ENCODE measurements at places on chromosomes 2 and 18.

DNA sequence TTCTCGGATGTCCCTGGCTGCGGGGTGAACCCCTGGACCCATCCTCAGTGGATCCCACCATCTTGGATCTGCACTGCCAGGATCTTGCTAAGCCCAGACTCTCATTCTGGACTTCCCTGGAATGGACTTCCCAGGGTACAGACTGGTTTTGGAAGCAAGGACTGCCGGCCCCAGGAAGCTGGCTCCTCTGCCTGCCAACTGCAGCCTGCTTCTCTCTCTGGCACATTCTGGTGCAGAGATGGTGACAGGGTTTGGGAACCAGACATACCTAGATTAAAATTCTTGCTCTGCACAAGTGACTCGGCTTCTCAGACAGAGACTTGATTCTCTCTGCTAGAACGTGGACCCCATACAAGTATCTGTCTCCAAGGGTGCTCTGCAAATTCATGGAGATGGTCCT, 29.4 kb downstream of the ACKR3 start:
- DNase-seq: no peak

DNA sequence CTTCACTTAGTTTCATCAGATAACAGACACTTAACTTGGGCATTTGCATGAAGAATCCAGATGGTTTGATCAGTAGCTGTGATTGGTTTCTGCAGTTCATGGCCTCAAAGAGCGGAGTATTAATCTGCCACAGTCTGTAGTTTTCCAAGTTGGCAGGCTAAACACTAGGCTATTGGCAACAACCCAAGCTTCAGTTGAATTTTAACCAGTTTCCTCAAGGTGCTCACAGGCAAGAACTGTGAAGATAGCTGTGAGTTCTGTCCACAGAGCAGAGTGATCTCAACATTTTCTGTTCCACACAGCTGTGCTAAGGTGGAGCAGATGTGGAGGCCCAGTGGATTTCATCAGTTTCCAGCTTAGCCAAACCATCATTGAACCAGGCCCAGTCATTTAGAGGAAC, 469.5 kb upstream of the LINC00305 start:
- DNase-seq: no peak

- DNase-seq: no peak
Measured at GRCh38 chr2:109392816-109393661, 220.7 kb downstream of the SEPTIN10 start.

GRCh38 chr18:58567453-58568196, 61.3 kb downstream of the ALPK2 start:
- DNase-seq: no peak

DNA sequence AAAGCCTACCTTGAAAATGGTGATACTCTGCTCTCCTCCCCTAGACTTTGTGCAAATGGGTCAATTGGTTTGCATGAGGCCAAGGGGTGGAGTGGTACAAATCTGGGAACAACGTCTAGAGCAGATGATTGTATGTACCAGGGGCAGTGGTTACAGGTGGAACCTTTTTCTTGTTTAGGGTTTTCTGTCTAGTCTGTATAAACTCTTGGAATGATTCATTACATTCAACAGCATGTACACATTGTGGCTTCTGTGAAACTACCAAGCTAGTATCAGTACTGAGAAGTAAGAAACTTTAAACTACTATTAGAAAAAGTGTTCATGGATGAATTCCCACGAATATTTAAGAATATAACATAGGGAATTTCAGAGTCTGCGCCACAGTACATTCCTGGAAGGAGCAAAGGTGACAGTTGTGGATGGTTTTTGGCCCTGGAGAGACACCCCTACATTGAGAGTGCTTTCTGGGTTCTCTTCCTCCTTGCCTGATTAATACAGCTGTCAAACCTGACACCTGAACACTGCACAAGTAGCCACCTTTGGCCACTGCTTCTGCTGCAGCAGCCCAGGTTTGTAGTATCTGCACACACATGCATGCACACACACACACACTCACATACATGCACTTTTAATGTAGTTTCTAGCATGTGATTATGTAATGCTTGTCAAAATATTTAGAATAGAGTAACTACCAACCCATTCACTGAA, 30.0 kb downstream of the CFAP221 start:
- DNase-seq: no peak

- no peak for DNase-seq
Measured at GRCh38 chr2:215880970-215881369, 132.4 kb downstream of the MREG start.

DNA sequence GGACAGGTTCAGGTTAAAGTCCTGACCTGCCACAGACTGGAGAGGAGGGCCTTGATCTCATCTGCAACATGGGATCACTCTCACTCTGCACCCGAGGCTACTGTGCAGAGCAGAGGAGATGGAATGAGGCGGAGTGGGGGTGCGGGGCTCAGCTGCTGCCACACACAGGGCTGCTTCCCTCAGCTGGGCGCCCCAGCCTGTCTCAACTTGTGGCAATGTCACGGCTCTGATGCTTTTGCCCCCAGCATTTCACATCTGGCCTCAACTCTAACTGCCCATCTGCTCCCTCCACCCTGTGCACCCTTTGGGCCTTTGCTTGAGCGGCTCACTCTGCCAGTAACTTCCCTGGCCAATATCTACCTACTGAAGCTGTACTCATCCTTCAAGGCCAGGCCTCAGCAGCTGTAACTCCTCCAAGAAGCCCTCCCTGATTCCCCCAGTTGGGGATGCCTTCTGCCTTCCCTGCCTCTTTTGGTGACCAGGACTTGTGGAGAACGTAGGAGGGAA, 70.3 kb downstream of the POLR1A start:
- peak; percentile 93 for DNase-seq

DNA sequence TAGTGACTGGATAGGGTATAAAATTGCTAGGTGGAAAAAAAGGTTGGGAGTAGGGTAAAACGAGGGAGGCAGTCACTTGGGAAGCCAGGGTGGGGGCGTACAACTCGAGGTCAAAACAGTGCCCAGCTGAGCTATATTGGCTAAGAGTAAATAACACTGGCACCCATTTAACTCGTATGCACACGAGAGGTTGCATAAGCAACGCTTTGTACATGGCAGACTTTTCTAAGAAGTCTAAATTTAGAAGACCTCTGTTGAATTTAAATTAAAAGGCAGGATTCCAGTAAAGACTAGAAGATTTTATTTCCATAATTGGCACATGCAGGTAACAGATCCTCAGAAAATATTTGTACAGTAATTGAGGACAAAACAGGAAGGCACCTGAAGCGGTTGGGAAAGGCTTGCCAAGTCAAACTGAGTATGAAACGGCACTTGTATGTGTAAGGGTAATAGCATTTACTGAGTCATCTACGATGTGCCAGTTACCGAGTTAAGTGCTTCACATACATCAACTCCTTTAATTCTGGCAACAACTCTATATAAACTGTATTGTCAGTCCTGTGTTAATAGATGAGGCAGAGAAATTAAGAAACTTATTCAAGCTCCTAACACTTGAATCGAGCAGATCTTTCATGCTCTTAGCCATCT, 1.4 kb upstream of the MALT1 start:
- DNase-seq: no peak

GRCh38 chr18:80023173-80023572, 11.1 kb upstream of the RBFA start:
- DNase-seq: peak; percentile 2

DNA sequence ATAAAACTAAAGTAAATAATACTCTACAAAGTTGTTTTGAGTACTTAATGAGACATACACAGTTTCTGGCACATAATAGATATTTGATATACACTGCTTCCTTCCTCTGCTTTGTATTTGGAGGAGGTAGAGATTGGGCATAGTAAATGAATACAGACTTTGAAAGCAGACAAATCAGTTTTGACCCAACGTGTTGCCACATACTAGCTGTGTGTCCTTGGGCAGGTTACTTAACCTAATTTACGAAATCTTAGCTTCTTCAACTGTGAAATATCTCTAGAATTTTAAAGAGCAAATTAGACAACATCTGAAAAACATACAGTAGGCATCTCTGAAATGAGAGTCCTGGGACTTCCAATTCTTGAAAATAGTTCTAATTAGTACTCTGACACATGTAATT, 425.4 kb downstream of the TGIF1 start:
- no peak for DNase-seq

DNA sequence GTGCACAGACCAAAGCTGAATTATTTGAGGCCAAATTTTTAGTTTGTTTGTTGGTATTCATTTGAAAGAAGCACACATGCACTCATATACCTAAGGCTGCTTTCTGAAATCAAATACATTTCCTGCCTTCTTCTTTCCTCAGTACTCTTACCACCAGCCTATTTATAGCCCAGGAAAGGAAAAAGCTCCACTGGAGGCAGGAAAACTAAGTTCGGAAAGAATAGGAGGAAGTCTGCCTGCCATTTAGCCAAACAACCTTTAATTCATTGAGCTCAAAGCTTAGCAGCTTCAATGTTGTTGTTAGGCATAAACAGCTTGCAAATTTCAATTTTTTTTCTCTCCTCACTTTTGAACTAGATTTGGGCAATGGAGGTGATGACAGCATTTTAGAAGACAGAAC, 40.4 kb upstream of the RASGRP3 start:
- no peak for DNase-seq

DNA sequence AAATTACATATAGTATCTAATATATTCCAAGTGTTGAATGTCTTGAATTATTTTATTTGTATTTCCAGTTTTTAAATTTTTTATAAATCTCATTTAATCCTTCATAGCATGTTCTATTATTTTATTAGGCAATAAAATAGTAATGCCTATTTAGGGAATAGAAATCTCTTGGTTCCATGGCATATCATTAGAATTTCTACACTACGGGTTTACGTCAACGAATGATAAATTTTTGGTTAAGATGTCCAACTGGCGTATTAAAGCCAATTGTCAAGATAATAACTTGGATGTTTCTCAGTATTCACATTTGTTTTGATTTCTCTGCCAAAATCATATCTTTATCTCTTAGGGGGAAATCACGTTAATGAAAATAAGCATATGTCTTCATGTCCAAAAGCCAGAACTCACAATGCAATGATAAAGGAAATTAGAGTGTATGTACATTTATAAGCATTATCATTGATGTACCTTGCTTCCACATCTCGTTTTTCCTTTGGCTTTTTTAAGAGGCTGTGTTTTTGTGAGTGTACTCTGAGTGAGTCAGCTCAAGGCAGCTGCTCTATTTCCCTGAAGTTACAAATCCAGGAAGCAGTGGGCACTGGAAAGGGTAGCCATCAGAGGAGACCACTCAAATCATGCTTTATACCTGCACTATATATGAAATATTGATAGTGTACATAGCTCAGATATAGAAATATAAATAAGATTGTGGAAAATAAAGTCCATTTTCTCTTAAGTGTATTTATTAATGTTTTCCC, 115.8 kb upstream of the PDE1A start:
- peak; percentile 66 for DNase-seq

- DNase-seq: no peak
Measured at GRCh38 chr2:199470361-199470671, 12.6 kb upstream of the SATB2 start.

DNA sequence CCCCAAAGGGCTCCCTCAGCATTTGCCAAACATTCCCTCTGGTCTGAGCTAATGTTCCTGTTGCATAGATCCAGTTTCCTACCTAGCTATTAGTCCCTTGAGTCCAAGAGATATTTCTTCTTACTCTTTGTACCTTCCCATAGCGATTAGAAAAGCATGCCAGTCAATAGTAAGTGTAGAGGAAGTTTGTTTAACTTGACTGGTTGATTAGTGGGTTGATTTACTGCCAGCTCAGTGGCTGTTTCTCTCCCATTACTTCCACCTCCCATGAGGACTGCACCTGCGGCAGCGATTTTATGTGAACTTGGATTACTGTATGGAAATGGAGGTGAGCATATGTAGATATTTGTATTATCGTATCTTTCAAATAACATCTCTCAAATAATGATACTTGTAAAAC, 1748.4 kb upstream of the CELF4 start:
- no peak for DNase-seq

GRCh38 chr2:134148172-134148571, 105.7 kb upstream of the MGAT5 start:
- DNase-seq: no peak

- DNase-seq: no peak
Measured at GRCh38 chr18:12336171-12336613, 28.2 kb downstream of the TUBB6 start.

DNA sequence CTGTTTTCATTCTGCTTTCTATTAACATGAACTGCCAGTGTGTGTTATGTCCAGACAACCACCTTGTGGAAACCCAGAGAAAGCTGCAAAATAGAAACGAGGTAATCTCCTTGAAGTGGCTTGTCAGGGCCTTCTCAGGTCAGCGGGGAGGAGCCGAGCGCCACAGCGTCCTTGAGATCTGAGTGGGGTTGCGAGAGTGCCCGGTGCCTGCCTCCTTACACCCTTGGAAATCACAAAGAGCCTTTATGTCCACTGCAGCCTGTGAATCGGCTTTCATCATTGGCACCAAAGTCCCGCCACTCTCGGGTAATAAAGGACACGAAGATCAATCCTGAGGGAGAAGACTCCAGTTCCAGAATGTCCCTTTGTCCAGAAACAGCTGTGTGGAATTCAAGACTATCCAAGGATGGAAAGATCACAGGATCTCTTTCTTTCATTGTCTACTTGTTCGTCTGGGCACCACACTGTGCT, 135.2 kb downstream of the HRH4 start:
- no peak for DNase-seq

DNA sequence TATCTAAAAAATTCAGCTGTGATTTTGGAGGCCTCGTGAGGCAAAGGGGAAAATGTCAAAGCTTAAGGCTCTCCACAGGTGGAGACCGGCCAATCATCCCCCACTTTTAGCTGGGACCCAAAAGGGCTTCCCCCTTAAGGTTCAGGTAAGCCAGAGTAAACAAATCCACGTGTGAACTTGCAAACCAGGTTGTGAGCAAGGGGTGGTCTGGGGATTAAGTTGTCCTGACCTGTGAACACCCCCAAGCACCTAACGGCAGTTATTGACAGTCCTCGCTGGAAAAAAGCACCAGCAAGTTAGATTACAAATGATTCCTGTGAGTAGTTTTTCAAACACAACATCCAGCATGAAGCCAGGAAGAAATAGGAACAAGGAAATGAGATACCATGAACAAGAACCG, 42.9 kb downstream of the MYO7B start:
- DNase-seq: no peak

DNA sequence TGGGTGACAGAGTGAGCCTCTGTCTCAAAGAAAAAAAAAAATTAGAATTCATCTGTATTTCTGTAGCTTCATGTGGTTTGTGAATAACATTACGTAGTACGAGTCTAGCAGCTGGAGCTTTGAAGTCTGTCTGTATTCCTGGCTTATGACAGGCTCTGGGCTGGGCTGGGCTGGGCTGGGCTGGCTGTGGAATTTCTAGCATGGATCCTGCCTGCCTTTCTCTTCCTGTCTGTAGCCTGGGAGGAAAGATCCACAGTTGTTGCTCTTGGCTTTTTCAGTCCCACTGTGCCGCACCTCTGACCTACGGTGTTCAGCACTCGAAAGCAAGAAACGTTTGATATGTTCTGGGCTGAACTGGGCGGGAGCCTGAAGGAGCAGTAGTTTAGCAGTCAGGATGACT, 55.4 kb downstream of the BOLA3 start:
- DNase-seq: no peak
